WTC11 (cell line): ENCODE measurements at places on chromosomes 13 and 19. TPM values are rescaled to one million over a fixed set of nuclear protein-coding genes. Genes with fewer than 3 reads are reported as not detected.

The UBE2L5 gene
- total RNA-seq: 0.13 TPM in 1 of 3 replicates, not detected in the others

The SMAD9 gene
- total RNA-seq: 0.71 to 1.5 TPM (median 1.2 TPM) in 3 replicates

GRCh38 chr13:113002913-113003290 is 33.9 kb downstream of the MCF2L start:
- DNase-seq: no peak

GRCh38 chr19:46998445-46999125 is 21.1 kb upstream of the NPAS1 start:
- no peak for DNase-seq

DNA sequence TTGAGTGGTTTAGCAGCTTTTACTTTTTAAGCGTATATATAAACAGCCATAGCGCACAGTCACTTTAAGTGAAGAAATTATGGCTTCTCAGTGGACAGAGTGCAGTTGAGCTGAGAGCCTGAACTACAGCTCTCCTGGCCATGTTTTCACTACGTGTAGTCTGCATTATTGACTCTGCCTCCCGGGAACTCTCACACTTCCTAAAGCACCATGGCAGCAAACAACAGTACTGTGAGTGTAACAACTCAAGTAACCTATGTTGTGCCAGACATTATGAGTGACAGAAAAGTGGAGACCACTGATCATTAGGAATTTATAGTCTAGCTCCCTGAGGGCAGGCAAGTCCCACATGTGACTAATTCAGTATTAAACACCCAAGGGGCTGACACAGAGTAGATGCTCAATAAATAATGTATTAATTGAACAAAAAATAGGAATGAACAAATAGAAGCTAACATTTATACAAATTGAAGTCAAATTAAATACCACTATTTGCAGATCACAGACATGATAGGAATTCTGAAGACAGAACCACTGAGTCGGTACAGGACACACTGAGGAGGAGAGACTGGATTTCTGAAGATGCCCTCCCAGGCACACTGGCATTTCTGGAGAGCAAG is 19.7 kb downstream of the EFNB2 start:
- no peak for DNase-seq

DNA sequence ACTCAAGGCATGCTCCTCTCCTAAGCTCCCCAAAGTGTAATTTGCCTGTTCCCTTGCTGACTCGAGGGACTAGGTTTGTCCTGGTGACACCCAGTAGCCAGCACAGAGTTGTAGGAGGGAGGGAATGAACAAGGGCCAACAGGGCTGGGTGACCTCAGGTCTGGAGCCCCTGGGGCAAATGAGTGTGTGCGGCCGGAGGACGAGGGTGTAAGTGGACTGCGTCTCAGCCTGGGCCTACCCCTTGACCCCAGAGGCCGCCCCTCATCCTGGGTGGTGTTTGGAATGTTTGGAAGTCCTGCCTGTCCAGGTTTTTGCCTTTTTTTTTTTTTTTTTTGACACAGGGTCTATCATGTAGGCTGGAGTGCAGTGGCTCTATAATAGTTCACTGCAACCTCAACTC is 1.3 kb upstream of the ZNF653 start:
- no peak for DNase-seq

DNA sequence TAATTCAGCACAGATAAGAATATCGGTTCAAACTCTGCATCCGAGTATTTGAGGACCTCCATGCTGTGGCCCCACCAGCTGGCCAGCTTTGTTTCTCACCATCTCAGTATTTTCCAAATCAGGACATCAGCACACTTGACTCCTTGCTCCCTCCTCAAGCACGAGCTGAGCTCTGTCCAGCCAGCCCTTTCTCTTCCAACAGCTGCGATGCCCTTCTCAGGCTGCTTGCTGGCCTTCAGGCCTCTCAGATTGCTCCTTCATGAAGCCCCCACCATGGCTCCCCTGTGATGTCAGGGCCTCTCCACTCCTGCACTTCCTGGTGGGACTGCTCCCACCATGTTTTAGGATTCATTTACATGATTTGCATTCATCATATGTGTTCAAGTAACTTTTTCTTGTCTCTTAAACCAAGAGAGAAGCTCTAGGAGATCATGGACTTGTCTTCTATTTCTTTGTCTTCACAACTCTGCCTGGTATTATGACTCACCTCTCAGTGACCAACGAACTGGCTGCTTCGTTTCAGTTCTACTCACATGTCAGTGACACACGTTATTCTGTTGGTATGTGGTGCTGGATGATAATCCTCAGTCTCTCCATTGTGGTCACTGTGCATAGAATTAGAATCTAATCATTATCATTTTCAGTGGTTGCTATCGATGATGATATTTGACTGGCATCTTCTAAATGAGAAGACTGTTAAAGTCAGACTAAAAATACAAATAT is 471.7 kb downstream of the EFNB2 start:
- no peak for DNase-seq

- DNase-seq: no peak
These were observed 10.7 kb downstream of the THOP1 start for GRCh38 chr19:2795827-2796658.

- no peak for DNase-seq
These were observed 39.3 kb downstream of the MBNL2 start for GRCh38 chr13:97261254-97262005.

DNA sequence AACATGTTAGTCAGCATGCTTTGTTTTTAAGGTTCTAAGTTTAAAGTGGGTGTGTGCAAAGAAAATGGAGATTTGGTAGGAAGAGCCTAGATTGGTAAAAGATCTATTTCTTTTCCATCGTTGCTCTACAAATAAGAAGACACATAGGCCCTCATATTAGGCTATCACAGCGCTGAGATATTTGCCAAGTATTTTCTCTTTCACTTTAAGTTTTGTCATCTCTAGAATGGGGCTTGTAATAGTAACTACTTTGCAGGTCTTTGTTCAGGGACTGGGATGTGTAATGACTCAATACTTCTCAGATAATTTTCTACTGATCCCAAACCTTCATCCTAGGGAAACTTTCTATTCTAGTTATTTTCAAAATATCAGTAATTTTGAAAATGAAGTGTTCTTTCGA is 917.7 kb upstream of the SLC10A2 start:
- no peak for DNase-seq

DNA sequence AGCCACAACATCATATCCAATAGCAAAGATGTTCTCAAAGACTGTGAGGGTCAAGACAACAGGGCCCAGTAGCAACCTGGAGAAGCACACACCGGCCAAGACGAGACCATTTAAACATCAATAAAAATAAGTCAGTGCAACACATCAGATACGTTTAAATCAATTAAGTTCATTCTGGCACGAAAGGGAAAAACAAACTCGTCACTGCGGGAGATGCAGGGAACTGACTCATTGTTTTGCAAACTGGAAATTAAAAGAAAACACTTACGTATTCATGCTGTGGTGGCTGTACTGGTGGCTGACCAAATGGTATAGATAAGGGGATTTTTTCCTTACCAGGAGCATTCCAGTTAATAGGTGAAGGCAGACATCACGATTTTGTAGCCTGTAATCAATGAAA is 26.3 kb upstream of the SLC15A1 start:
- no peak for DNase-seq

DNA sequence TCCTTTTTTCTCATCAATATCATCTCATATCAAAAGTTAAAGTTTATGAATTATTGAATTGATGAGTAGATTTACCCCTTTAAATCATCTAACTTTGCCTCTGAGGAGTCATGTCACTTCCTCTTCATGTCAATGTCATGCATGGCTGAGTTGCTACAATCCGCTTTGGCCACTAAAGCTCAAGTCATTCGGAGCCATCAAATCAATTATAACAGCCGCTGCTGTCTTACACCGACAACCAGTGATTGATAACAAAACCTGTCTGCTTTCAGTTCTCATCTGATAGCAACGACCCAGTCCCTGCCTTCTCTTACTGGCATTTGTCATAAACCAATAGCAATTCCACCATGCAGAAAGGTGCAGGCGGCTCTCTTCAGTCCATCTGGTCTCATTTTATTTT is 429.3 kb downstream of the DIAPH3 start:
- no peak for DNase-seq
